Activated naive CD8-positive, alpha-beta T cell treated with anti-CD3 and anti-CD28 coated beads, Interleukin-2, amount 10 ng/mL, durations not matched to agents 7 days and 5 days (primary cell): ENCODE measurements at places on chromosomes 7 and 10.
A peak's percentile ranks its signal among the peaks of the same experiment; 100 is the strongest.

DNA sequence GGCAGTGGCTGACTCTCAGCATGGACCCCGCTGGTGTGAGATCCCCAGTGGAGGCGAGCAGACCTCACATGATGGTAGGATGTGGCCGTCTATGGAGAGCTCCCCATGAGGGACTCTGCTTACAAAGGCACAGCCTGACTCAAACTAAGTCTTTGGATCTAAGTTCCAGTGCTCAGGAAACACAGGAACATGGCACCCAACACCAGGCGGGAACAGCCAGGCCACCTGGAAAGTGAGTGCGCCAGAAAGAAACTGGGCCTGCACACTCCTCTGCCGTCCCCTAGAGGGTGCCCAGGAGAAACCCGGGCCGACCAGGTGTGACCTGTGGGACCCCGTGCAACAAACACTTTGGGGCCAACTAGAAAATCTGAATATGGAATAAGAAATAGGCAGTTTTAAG lies 10.0 kb downstream of the PITRM1 start:
- H3K36me3 ChIP-seq = peaks cover 22% of the 10 kb centered on the region
- H3K4me3 ChIP-seq = no peak overlapping the region
- DNase-seq = no peak
- no peak overlapping the region for H3K27ac ChIP-seq
- no peaks in the 10 kb centered on the region for H3K4me1 ChIP-seq

DNA sequence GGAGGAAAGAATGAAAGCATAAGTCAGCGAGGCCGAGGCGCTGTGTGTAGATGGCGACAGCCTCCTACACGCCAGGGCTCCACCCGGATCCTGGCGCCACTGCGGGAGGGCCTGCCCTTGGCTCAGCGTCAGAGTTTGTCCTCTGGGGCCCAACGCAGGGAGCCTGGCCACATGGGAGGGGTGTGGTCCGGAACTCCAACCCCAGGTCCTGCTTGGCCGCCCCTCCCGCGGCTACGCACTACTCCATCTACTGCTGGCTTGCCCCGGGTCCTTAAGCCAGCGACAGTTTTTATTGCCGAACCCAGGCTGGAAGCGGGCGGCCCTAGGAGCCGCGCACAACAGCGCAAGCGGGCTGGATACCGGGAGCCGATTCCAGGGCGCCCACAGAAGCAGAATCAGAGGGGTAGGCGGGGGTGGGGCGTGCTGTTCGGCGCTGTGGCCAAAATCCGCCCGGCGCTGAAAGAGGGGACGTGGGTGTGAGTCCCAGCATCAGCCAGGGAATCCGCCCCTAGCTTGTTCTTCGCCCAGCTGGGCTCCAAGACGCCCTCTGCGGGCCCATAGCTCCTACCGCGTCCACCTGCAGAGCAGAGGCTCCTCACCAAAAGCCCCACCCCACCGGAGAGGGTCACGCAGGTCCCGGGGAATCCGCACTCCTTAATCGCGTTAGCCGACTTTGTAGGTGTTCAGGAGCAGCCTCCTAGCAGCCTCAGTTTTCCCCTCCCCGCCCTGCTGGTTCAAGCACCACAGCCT lies 4.5 kb downstream of the KAZALD1 start:
- H3K4me1 ChIP-seq = peaks cover 25% of the 10 kb centered on the region
- H3K4me3 ChIP-seq = peak overlapping the region; percentile 45
- H3K36me3 ChIP-seq = no peaks in the 10 kb centered on the region

DNA sequence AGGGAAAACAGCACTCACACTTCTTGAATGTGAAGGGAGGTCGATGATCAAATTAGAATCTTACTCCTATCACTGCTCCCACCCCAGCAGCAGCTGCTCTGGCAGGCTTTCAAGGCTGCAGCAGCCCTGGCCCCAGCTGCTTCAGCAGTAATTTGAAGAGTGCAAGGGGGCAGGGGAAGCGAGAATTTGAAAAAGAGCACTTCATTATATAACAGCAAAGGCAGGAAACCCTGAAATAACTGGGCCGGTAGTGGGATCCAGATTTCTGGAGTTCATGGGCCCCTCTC lies 44.9 kb downstream of the MYPN start:
- H3K27me3 ChIP-seq = no peaks in the 10 kb centered on the region
- H3K4me1 ChIP-seq = peaks cover 2% of the 10 kb centered on the region
- H3K27ac ChIP-seq = no peak overlapping the region
- DNase-seq = no peak
- no peaks in the 10 kb centered on the region for H3K36me3 ChIP-seq
- no peak overlapping the region for H3K4me3 ChIP-seq

DNA sequence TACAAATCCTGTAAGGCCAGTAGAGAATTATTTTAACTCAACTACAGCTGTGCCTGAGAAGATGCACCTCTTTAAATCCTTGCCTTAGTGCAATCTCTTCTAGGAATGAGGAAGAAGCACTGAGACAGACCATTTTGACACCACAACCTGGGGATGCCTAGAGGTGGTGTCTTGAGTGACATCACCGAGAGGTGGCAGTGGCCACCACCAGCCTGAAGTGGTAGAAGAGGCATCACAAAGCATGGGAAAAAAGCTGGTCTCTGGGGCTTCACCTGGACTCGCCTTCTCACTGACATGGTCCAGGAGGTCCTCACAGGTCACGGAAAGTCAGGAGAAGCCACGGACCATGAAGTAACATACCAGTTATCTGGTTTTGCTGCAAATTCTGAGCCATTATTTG lies 99.2 kb upstream of the PDLIM1 start:
- peaks cover 8% of the 10 kb centered on the region for H3K27me3 ChIP-seq
- H3K27ac ChIP-seq = no peak overlapping the region
- no peaks in the 10 kb centered on the region for H3K36me3 ChIP-seq
- H3K4me3 ChIP-seq = no peak overlapping the region

DNA sequence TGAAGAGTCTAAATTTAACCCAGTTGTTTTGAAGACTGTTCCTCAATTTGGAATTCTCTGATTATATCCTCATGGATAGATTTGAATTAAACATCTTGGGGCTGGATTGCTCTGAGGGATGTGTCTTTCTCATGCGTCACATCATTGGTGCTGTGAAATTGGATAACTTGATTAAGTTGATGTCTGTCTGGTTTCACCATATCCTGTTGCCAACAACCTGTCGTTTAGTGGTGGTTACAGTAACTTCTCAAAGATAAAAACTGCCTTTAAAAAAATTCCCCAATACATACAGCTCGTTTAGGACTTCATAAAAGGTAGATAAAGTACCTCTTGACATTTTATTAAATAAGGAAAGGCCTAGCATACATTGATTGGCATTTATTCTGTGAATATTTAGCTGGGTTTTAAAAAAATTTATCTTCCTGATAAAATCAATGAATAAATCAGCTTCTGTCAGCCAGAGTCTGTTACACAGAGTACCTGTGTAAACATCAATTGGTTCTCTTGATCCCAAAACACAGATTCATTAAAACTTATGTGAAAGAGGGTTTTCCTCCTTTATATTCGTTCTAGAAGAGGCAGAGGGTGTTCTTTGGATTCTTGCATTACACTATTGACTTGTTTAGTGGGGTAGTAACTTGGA lies 10.5 kb downstream of the CRCP start:
- peaks cover 28% of the 10 kb centered on the region for H3K4me1 ChIP-seq
- H3K4me3 ChIP-seq = no peak overlapping the region
